ENCODE measurements at places on chromosomes 4 and X. TPM values are rescaled to one million over a fixed set of nuclear protein-coding genes. Genes with fewer than 3 reads are reported as not detected.

Gene BEX1
- 60.6 TPM for total RNA-seq

GRCh38 chrX:107146670-107147069, 28.0 kb upstream of the RBM41 start:
- no peak for DNase-seq
- no peaks in the 10 kb centered on the region for H3K27me3 ChIP-seq
- H3K4me1 ChIP-seq, result no peaks in the 10 kb centered on the region
- H3K4me3 ChIP-seq, result no peak overlapping the region
- no peaks in the 10 kb centered on the region for H3K36me3 ChIP-seq
- H3K27ac ChIP-seq, result no peak overlapping the region

DNA sequence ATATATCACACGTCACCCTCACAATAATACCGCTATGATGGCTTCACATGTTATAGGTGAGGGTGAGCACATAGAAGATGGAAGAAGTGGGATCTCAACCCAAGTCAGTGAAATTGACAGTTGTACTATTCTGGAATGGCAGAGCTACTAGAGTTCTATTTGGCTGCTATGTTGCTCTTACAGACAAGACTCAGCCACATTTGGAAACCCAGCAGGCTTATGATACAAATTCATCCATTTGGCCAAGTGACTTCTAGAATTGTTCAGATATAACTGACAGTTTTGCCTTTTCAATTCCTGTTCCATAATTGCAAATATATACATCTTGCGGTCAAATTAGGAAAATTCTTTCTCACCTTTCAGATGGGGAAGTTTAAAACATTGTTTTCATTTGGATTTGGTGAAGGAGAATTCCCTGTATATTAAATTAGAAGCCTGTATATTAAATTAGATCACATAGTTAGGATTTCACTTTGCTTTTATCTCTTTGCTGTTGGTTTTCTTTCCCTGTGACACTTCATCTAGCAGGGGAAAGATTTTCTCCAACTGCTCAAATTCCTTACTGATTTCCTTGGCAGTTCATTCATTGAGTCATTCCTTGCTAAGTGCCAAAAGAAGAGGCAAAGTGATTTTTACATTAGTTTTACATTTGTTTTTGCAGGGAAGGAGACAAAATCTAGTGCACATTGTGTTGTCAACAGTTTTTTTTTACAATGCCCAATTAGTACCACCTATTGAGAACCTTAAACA, 120.6 kb upstream of the TBC1D9 start:
- no peaks in the 10 kb centered on the region for H3K4me1 ChIP-seq
- no peaks in the 10 kb centered on the region for H3K27me3 ChIP-seq
- H3K4me3 ChIP-seq, result no peak overlapping the region

Gene ARR3
- not detected for total RNA-seq

DNA sequence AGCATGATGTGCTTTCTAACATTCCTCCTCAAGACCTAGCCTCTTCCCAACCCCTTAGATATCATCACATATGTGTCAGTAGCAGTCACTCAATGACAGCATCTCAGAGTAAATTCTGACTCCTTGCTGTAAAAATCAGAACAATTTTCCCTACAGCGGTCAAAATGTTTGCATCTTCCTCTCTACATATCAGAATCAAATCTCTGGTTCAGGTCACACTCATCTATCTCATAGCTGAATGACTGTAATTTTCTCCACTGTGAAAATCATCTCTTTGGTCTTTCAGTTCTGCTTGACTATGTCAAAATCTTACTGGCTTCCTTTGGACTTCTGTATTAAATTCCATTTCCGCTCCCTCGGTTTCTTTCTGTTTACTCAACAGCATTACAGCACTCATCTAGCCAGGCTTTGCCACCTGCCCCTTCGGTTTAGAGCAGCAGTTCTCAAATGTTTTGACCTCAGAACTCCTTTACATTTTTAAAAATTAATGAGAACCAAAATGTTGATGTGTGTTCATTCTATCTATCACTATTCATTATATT, 57.3 kb downstream of the AGA start:
- H3K27ac ChIP-seq, result no peak overlapping the region
- no peaks in the 10 kb centered on the region for H3K27me3 ChIP-seq
- H3K4me1 ChIP-seq, result no peaks in the 10 kb centered on the region
- H3K36me3 ChIP-seq, result no peaks in the 10 kb centered on the region

Gene PPAT
- total RNA-seq, result 17.1 TPM

All from hepatocyte (in vitro differentiated cells).